ENCODE measurements at places on chromosomes 3 and 15.

- DNase-seq = no peak
Measured at GRCh38 chr3:57224856-57225255, 2.7 kb upstream of the APPL1 start.

DNA sequence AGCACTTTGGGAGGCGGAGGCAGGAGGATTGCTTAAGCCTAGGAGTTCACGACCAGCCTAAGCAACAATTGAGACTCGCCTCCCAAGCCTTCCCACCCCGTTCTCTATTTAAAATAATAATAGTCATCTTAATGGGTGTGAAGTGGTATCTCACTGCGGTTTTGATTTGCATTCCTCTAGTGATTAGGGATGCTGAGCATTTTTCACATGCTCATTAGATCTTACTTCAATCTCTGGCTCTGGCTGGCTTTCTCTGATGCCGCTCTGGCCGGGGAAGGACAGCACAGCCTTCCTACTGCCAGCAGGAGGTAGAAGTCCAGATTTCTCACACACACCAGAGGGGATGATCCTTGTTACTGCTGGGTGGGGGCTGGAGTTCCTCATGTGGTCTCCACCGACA lies 7.4 kb upstream of the EIF4A2 start:
- no peak for DNase-seq

- DNase-seq = no peak
Measured at GRCh38 chr3:171810629-171811294, 479 bp upstream of the PLD1 start.

GRCh38 chr3:195835791-195836190 lies 24.1 kb upstream of the MUC4 start:
- DNase-seq = no peak

DNA sequence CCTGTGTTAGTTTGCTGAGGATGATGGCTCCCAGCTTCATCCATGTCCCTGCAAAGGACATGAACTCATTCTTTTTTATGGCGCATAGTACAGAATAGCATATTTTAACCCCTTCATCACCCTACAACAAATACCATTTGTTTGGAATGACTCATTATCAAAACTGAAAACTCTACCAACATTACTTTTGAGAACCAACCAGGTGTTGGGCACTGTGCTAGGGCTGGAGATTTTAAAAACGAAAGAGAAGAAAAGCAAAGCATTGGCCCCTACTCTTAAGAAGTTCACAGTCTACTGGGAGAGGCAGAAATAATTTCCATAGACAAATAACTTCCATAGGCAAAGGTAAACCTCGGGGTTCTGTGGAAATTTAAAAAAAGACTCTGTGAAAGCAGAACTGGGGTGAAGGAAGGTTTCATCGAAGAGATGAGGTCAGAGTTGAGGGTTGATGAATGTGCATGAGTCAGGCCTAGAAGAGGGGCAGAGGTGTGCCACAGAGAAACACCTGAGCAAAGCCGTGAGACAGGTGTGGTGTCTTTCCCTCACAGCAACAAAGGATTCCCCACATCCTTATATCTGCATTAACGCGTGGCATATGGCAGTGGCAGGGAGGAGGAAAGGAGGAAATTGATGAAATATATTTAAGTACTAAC lies 51.0 kb downstream of the MCF2L2 start:
- DNase-seq = no peak

GRCh38 chr3:5184499-5184898 lies 3.0 kb upstream of the EDEM1 start:
- DNase-seq = no peak

DNA sequence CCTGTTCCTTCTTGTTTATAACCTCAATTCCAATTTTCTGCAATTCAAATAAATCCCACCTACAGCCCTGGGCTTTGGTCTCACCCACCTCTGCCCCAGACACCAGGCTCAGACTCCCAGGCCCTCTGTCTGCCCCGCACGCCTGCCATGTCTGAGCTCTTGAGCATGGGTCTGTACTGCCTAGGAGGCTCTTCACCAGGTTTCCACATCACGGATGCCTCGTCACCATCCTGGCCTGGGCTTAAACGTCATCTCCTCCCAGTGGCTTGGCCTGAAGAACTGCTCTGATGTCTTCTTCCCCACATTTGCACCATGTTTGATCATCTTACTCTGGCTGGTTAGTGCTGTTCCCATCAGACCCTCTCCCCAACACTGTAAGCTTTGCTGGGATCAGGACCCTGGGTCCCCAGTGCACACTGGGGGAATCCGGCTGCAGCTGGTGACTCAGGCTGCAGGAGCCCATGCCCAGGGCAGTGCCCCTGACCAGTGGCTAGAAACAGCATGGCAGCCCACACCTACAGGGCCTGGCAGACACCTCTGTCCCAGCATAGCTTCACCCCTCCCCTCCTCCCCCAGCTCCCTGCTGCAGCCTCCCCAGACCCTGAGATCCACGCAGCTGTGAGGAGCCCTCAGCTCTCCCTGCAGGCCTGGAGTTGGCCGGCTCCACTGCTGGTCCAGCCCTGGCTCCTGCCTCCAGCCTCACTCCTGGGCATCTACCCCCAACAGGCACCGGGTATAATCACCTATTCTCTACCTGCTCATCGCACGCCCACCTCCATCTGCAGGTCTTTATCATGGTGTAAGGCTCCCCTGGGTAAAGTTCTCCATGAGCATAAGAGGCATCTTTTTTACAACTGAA lies 162.8 kb upstream of the NSMCE3 start:
- DNase-seq = no peak

- no peak for DNase-seq
Measured at GRCh38 chr15:57251308-57251707, 125.0 kb upstream of the CGNL1 start.

DNA sequence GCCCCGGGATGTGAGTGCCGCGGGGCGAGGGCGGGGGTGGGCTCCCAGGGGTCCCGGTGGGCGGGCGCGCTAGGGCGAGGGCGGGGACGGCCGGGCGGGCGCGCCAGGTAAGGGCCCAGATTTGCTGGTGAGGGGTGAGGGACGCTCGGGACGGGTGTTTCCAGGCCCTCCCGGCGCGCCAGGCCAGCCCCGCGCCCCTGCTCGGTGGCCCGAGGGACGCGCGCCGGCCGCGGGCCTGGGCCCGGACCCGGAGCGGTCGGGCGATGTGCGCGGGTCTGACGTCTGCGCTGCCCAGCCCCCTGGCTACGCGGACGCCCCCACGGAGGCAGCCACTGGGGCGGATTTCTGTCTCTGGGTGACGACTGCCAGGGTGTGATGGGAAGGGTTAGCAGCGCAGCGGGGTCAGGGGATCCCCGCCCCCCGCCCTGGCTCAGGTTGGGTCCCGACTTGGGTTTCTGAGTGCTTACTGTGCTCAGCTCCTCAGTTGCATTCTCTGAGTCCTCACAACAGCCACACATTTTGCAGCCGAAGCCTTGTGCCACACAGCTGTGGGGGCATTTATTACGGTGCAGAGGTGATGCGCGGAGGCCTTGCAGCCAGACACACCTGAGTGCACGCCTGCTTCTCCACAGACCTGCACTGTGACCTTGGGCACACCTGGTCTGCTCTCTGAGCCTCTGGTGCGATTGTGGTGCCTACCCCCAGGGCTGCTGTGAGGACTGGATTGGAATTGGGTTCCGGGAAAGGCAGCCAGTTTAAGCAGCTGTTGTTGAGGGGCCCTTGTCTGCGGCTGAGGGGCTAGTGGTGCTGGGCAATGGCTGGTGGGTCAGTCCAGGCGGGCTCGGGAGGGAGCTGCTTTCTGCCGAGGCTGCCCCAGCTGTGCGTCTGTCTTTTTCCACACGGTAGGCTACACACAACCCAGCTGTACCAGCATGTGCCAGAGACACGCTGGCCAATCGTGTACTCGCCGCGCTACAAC lies 523 bp downstream of the HDAC11 start:
- peak; percentile 45 for DNase-seq

- no peak for DNase-seq
Measured at GRCh38 chr3:16033889-16034687, 140.4 kb upstream of the GALNT15 start.

DNA sequence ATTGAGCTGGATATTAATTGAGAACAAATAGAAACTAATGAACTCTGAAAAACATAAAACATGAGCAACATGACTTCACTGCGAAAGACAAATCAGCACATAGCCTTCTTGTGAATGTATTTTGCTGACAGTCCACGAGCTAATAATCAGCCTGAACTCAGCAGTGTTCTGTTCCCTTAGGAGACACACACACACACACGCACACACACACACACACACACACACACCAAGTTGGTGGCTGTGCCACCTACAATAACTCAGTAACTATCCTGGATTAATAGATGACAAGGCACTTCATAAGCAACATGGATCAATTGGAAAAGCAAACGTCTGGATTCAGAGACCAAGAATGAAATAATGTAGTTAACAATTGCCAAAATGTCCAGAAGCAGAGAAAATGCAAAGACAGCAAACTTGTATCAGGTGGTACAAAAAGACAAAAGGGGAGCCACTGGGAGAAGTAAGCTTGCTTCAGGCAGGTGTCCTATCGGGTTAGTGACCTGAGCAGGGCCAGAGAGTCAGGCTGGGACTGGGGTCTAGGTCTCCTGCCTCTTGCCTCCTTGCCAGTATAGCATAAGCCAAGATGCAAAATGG lies 20.5 kb upstream of the UBE2Q2 start:
- DNase-seq = no peak

GRCh38 chr3:61733876-61734275 lies 172.5 kb downstream of the PTPRG start:
- DNase-seq = no peak

- DNase-seq = no peak
Measured at GRCh38 chr3:147919496-147919895, 510.3 kb downstream of the ZIC1 start.

Measured in glutamatergic neuron (in vitro differentiated cells).